ENCODE measurements at places on chromosomes 5 and 9.

DNA sequence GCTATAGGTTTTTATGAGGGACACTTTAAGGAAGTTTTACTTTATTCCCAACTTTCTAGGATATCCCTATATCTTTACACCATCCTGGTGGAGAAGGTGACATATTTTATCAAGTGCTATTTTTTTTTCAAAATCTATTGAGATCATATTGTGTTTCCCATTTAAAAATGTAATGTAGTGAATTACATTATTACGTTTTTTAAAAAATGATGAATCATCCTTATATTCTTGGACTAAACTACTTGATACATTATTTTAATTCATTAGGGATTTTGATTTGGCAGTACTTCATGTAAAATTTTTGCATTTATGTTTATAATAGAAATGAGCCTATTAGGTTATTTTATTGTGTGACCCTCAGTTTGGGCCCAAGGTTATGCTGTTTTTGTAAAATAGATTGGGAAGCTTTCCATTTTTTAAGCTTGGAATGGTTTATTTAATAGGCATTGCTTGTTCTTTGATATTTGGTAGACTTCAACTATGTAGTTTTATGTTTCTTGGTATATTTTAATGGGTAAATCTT, 4.1 kb downstream of the TMEM38B start:
- DNase-seq: no peak

- no peak for DNase-seq
Observed at GRCh38 chr5:80216096-80216495, 39.8 kb downstream of the SERINC5 start.

- no peak for DNase-seq
Observed at GRCh38 chr9:27154908-27155307, 45.9 kb downstream of the TEK start.

DNA sequence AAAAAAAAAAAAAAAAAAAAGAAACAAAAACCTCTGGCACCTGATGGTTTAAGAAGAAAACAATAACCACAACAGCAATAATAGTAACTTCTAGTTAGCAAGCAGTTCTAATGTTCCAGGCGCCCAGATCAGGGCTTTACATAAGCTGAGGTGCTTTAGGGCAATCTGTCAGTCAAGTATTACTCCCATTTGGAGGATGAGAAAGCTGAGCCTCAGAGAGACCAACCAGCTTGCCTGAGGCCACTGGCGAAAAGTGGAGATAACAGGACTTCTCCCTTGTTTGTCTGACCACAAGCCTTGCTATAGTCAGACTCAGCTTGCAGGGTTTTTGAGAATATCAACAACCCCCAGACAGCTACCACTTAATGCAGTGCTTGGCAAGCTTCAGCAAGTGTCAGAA, 83.5 kb upstream of the BOD1 start:
- DNase-seq: no peak

GRCh38 chr5:180069589-180070247, 1.8 kb downstream of the RNF130 start:
- DNase-seq: peak; percentile 67

DNA sequence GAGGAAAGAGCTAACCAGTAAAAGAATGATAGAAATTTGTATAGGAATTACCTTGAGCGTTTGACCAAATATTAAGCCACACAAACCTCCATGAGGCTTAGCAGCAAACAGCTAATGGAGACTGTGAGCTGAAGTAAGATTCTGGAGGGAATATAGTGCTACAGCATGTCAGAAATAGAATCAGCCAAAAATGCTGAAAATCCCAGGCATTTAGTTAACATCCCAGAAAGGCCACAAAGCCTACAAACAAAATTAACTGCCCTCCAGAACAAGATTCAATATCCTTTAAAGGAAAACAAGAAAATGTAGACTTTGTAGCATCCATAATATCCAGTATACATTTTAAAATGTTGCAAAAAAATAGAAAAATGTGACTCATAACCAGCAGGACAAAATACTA, 257.8 kb upstream of the TUSC1 start:
- no peak for DNase-seq

DNA sequence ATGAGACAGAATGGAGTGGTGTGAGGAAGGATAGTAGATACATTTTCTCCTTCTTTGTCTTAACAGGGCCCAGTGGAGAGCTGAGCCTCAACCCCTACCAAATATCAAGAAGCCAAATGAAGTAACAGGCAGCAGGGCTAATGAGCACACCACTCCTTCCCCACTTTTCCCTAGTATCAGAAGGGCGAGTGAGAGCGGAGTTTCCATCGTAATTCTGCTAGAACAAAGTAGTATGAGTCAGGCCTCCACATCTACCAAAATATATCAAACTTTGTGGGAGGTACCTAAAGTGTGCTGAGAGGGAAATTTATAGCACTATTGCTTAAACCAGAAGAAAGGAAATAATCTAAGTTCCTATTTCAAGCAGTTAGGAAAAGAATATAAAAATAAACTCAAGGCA, 769.0 kb upstream of the RGMB start:
- no peak for DNase-seq

Data from CD4-positive, alpha-beta T cell treated with Interleukin-15 for 1 hour (primary cell).